ENCODE measurements at places on chromosomes 12 and 14.
A peak's percentile ranks its signal among the peaks of the same experiment; 100 is the strongest.

DNA sequence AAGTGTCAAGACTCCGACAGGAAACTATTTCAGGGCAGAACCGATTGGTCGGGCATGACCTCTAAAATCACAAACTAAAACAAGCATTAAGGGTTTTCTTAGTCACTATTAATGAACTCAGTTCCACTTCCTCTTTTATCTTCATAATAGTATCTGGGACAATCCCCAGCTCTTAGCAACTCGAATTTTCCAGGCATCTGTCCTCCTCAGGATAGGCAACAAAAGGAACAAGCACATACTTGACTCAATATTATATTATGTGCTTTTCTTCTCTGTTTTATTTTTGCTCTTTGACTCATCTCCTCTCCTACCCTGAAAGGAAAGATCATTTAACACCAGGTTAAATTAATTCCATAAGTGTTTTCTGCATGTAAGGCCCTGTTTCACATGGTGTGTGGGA, 638.3 kb upstream of the TBX3 start:
- peak; percentile 45 for DNase-seq

DNA sequence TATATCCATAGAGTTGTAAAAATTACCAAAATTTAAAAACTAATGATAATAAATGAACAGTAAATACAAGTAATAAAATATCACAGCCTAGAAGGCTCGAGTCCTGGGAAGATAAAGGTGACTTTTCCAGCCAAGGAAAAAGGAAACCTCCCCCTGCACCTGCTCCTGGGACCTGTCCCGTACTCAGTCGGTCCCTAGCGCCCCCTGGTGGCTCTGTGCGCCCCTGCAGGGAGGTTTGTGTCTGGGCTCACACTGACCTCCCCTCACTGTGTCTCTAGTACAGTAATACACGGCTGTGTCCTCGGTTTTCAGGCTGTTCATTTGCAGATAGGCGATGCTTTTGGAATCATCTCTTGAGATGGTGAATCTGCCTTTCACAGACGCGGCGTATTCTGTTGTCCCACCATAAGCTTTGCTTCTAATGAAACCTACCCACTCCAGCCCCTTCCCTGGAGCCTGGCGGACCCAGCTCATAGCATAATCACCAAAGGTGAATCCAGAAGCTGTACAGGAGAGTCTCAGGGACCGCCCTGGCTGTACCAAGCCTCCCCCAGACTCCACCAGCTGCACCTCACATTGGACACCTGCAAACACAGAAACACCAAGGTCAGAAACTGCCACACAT, 1030.4 kb downstream of the TMEM121 start:
- DNase-seq = peak; percentile 43

DNA sequence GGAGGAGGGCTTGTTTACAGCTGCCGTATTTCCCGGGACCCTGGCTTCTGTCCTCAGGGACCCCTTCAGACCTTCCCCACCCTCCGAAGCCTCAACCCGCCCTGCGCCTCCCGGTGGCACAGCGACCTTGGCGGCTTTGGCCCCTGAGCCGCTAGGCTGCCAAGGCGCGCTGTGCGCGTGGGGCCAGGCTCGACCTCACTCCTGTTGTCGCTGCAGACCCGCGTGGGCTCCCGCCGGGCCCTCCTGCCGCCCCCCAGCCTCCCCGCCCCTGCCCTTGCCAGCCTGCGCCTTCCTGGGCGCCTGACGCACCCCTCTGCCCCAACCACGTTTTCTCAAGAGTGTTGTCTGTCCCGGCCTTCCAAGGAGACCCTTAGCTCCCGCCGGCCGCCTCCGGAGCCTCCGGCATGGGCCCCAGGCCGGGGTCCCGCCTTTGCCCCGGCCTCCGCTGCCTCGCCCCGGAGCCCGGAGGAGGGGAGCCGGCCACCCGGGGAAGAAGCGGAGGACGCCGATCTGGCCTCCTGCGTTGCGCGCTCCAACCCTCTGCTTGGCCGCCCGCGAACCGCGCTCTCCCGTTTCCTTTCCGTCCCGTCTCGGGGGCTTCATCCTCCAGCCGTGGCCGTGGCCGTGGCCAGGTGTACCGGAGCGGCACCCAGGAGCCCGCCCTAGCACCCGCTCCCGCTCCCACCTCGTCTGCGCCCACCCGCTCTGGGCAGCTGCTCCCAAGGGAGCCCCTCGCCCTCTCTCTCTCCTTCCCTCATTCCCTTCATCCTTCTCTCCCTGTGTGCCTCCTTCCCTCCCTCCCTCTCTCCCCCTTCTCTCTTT, 19.9 kb downstream of the PPP2R5C start:
- no peak for DNase-seq

DNA sequence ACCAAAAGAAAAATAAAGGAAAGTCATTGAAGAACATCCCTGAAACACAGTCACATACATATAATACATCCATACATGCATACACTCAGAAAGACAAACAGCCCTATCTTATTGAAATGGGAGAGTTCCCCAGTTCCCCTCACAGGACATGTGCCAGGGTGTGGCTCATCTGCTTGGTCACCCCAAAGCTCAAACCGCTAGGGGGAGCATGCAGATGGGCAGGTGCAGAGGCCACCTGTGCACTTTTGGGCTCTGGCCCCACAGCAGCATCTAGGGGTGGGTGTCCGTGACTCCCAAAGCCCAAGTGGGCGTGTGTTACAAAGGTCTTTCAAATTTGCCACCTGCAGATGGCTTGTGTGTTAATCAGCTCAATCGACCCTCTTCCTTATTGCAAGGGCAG, 75.2 kb downstream of the CMAS start:
- no peak for DNase-seq

- peak; percentile 43 for DNase-seq
These were observed 21.7 kb upstream of the SLC10A1 start for GRCh38 chr14:69818758-69819191.

DNA sequence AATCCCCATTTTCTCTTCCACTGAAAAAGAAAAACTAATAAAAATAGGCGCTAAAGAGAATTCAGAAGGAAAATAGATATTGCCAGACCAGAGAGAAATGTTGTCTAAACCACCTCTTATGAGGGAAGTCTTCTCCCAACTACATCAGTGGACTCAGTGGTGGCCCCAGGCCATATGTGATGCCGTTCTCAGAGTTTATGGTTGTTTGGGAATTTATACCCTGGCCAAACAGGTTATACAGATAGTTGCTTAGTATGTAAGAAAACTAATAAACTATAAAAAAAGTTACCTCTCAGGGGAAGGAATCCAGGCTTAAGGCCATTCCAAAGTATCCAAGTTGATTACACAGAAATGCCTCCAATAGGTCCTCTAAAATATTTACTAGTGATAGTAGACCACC, 103.4 kb upstream of the RBM19 start:
- DNase-seq = no peak

DNA sequence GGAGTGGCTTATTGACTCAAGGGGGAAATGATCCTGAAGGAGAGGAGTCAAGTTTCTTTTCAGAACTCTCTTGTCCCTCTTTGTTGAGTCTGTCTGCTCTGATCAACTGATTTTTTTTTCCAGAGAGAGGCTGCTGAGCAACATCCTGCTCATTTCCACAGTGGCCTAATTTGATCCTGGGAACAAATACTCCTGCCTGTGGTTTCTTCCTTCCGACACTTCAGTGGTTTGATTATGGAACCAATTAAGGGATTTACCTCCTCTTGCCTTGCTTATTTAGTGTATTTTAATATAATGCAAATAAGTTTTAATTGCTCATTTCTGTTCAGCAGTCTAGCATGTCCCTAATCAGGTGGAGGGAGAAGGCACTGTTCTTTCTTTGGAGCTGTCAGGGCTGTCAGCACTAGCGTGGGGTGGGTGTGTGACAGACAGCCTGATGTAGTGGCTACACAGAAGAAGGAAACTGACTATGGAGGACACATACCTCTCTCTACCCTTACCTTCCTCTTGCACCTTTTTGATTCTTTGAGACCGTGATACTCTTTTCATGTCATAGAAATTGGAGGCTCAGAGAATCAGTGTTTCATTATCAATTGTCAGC, 344.9 kb upstream of the STXBP6 start:
- no peak for DNase-seq

DNA sequence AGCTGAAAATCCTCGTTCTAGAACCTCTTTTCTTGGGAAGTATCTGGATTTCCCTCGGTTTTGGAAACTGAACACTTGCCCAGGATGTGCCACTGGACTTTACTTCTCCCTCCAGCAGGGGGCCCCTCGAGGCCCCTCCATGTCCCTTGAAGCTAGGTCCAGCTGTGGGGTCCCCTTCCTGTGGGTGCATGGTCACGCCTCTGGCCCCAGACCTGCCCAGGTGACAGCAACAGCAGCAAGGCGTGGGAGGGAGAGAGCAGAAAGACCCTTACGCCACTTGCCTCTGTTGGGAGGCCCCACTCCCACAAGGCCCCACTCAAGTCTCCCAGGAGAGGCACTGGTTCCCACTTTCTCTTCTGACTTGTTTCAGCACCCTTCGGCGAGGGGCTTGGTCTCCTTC, 3.1 kb downstream of the SLC25A29 start:
- no peak for DNase-seq

DNA sequence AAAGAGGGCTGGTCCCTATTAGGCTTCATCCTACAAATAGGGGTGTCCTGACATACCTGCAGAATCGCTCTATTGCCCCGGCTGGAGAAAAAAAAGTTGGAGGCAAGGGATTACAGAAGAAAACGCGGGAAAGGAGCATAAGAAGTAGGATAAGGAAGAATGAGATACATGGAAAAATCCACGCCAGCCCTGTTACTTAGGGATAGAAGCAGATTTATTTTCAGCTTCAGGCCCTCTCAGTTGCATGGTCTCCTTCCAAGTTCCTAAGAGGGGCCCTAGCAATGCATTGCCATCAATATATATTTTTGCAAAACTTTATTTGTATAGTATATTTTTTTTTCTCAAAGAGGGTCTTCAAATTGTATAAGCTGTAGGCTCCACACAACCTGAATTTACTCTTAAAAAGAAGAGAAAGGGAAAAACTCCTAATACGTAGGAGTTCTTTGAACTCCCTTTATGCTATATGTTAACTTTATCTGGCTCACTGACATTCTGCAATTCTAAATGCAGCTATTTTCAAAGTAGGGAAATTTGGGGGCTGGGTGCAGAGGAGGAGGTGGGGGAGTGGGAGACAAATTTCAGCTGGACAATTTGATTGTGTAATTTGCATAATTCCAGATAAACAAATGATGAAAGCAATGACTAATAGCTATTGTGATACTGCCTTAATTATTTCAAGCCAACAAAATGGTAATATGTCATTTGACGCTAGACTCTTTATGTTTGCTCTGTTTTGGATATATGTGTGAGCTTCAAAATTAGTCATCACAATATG, 137.7 kb upstream of the TRHDE start:
- DNase-seq = no peak

GRCh38 chr12:2739832-2740641, 54.7 kb upstream of the FKBP4 start:
- DNase-seq = no peak

GRCh38 chr14:33782923-33783322, 168.0 kb downstream of the EGLN3 start:
- no peak for DNase-seq

GRCh38 chr12:65908147-65908546, 83.9 kb downstream of the HMGA2 start:
- no peak for DNase-seq

- DNase-seq = no peak
These were observed 10.4 kb downstream of the OTUB2 start for GRCh38 chr14:94036313-94037167.

GRCh38 chr12:123269395-123269892, 2.2 kb downstream of the CDK2AP1 start:
- peak; percentile 65 for DNase-seq

GRCh38 chr12:68559246-68559645, 51.5 kb upstream of the RAP1B start:
- DNase-seq = no peak

DNA sequence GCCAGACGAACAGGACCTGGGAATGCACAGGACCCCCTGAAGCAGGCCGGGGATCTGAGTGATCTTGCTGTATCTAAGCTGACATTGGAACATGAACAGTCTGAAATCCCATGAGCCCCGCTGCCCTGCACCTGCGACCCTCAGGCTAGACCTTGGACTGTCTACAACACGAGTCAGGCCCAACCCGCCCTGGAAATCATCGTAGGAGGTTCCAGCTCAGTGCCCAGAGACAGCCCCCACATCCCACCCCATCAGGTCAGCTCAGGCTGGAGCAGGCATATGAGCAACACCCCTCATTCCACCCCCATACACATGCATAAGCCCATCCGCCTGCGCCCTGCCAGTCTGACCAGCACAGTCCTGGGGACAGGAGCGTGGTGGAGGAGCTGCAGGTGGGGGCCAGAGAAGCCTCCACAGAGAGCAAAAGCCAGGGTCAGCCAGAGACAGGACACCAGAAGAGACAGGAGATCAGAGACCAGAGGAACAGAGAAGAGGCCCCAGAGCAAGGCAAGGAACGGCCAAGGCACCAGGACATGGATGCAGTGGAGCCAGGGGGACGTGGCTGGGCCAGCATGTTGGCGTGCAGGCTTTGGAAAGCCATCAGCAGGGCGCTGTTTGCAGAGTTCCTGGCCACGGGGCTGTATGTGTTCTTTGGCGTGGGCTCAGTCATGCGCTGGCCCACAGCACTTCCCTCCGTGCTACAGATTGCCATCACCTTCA, at the start of gene AQP6:
TSS of gene AQP6 (plus strand) at position 307 of the 720 bp plus-strand sequence. CDS start at position 534, 227 bp downstream.
- DNase-seq = no peak

GRCh38 chr12:131892711-131893604, 1.5 kb upstream of the ULK1 start:
- DNase-seq = no peak

DNA sequence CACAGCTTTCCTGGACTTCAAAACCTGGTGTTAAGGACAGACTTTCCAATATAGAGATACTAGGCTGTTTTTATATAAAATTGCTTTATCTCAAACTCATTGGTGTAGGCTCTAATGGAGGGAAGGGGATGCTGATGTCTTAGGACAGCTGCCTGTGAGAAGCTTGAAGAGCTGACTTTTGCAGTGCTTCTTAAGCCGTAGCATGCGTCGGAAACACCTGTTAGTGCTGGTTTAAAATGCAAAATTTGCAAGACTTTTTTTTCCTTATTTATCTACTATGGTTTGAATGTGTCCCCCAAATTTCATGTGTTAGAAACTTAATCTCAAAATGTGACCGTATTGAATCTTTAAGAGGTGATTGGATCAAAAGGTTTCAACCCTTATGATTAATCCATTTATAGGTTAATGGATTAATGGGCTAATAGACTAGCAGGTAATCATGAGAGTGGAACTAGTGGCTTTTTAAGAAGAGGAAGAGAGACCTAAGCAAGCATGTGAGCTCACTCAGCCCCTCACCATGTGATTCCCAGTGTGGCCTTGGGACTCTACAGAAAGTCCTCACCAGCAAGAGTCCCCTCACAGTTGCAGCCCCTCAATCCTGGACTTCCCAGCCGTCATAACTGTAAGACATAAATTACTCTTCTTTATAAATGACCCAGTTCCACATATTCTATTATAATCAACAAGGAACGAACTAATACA, 60.9 kb upstream of the FUT8 start:
- DNase-seq = peak; percentile 43

GRCh38 chr12:12947902-12948301, 4.1 kb downstream of the GPRC5D start:
- no peak for DNase-seq

GRCh38 chr14:29370024-29370423, 557.6 kb downstream of the PRKD1 start:
- no peak for DNase-seq

DNA sequence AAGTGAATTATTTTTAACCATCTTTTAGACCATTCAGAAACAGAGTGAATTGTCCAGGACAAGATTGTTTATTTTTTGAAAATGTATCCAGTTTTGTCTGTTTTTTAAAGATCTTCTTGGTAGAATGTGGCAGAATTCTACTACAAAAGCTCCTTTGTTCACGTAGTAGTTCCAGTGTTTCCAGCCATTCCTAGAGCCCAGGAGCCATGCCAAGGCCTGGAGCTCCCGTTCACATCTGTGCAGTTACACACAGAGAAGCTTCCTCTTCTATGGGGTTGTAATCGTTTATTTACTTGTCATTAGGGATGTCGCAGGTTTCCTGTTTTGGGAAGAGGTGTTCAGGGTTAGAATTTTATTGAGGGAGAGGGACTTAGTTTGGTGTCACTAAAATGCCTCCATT, 409.8 kb downstream of the NPAS3 start:
- DNase-seq = no peak
